ENCODE measurements at places on chromosomes 1 and 21.
A peak's percentile ranks its signal among the peaks of the same experiment; 100 is the strongest.

GRCh38 chr1:46180082-46180616 is 3.9 kb upstream of the P3R3URF start:
- DNase-seq: peak; percentile 30

DNA sequence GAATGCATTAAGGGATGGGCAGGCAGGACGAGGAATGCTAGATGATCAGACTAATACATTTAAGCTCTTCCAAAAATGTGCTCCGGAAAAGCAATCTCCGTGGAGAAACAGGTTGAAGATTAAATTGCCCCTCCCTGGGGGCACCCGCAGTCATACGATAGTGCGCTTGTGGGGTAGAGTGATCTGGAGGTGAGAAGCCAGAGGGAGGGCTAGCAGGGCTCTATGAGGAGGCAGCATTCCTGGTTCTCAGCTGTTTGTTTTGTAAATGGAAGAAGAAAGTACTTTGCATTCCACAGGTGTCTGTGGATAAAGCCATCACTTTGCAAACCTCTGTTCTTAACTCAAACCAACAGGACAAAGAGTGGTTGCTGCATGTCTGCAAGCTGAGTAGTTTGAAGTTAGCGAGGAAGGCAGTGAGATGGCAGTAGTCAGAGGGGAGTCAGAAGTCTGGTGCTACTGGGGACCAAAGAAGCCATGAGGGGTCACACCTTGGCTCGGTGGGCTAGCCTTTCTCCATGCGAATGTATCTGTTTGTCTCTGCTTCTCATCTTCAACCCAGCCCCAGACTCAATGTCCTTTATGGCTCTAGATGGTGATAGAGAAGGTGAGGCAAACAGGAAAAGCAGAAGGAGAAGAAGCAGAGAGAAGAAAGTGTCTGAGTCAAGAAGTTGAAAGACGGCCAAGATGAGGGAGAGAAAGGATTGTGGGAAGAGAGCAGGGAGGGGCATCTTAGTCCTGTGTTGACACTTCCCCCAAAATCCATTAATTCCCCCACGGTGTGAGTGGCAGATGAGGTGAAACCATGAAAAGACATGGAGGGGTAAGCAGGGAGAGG is 65.2 kb upstream of the GJA8 start:
- DNase-seq: no peak

- DNase-seq: no peak
These were observed 29.6 kb downstream of the GDAP2 start for GRCh38 chr1:117899801-117900200.

- peak; percentile 11 for DNase-seq
These were observed 2.1 kb downstream of the CDC7 start for GRCh38 chr1:91502672-91503184.

DNA sequence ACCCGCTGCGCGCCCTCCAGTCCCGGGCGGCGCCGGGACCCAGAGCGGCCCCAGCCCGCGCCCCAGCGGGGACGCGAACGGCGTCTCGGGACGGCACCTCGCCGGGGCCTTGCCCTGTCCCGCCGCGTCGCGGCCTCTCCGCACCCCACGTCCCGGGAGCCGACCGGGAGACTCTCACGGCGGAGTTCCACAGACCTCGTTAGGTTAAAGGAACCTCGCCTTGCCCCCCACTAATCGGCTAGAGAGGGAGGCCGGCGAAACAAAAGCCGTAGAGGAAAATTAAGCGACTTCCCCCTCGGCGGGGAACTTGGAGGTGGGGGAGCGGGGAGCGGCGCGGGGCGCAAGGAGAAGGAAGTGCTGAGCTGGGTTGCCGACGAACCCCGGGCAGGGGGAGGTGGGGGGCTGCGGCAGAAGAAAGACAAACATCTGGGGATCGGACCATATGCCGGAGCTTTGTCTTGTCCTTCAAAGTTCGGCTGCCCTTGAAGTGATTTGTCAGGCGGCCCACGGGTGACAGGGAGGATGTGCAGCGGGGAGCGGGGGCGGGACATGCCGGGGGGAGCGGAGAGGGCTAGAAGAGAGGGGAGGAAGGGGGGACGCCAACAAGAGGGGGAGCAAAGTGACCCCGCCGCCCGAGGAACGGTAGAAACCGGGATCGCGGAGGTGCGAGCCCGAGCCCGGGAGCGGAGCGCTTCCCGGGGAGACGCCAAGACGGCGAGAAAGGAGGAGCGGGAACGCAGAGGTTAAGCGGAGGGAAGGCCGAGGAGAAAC is 120.0 kb upstream of the RRP15 start:
- DNase-seq: peak; percentile 10

GRCh38 chr1:228383773-228384172 is 22.9 kb downstream of the TRIM11 start:
- no peak for DNase-seq

GRCh38 chr1:195965475-195965874 is 642.8 kb downstream of the KCNT2 start:
- no peak for DNase-seq

DNA sequence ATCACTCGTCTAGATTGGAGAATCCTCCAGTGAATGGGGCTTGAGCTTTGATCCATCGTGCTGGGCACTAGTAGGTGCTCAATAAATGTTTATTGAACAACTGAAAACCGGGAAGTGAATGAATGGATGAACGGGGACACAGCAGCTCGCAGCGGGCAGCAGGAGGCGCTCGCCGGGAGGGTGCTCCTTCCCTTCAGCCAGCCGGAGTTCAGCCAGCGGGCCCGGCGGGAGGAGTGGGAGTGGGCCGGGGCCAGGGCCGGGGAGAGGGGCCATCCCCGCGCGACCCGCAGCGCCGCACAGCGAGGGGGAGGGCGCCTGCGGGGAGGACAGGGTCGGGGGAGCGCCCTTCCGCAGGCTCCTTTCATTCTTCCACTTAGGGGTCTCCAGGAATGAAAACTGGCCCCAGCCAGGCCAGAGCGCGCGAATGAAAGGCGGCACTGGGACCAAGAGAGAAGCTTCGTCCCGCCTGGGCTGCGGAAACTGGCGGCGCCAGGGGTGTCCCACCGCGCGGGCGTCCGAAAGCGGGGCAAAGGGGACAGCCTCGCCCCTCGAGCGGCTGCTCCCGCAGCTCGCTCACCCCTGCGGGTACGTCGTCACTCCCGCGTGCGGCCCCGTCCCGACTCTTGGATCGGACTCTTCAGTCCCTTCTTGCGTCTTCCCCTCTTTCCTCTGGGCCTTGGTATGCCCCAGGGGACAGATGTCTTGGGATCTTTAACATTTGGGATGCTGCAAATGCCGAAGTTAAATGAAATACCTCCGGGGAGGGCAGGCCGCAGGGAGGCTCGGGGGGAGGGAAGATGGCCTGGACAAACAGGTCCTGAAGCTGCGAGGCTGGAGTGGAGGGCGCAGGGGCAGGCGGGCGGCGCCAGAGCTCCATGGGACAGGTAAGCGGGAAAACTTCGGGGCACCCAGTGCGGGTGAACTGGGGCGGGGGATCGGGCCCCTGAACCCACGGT is 3.6 kb upstream of the INAVA start:
- DNase-seq: peak; percentile 27
